ENCODE measurements at places on chromosomes 2 and 18.

GRCh38 chr2:236238751-236239150, 25.5 kb downstream of the ASB18 start:
- no peak for DNase-seq

DNA sequence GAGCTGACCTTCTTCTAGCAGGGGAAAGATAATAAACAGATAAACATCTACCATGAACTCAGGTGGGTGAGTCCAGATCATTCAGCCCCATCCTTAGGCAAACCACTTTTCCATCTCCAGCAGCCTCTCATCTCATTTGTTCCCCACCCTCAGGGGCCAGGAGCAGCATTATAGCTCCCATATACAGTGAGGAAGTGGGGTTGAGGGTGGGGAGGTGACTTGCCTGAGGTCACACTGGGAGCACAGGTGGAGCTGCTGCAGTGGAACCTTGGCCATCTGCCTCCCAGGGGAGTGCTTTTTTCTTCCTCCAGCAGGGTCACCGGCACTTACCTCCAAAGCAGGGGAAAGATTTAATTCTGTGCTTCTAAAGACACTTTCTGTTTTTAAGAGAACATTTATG, 212.5 kb upstream of the SMAD2 start:
- DNase-seq = no peak

GRCh38 chr2:138029276-138029675, 65.0 kb downstream of the HNMT start:
- DNase-seq = no peak

DNA sequence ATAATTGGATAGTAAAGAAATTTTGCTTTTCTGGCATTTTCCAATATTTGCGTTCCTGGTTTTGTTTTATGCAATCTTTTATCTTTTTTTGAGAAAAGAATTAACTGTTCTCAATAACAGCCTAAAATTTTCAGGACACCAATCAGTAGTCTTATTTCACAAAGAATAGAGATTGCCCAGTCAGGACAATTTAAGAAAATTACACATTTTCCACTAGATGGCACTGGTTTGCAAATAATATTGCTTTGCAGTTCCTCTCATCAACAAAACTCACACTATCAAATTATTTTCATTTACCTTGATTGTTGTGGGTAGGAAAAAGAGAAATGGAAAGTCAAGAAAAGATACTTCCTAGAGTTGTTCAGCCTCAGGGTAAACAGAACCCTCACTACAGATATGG, 2.4 kb upstream of the RBM45 start:
- DNase-seq = no peak

- DNase-seq = peak; percentile 56
These were observed 1.4 kb upstream of the MBP start for GRCh38 chr18:77133835-77134496.

- no peak for DNase-seq
These were observed 425.9 kb upstream of the SLC8A1 start for GRCh38 chr2:40877734-40878288.

- DNase-seq = peak; percentile 71
These were observed 7.7 kb upstream of the YWHAQ start for GRCh38 chr2:9638532-9638931.

DNA sequence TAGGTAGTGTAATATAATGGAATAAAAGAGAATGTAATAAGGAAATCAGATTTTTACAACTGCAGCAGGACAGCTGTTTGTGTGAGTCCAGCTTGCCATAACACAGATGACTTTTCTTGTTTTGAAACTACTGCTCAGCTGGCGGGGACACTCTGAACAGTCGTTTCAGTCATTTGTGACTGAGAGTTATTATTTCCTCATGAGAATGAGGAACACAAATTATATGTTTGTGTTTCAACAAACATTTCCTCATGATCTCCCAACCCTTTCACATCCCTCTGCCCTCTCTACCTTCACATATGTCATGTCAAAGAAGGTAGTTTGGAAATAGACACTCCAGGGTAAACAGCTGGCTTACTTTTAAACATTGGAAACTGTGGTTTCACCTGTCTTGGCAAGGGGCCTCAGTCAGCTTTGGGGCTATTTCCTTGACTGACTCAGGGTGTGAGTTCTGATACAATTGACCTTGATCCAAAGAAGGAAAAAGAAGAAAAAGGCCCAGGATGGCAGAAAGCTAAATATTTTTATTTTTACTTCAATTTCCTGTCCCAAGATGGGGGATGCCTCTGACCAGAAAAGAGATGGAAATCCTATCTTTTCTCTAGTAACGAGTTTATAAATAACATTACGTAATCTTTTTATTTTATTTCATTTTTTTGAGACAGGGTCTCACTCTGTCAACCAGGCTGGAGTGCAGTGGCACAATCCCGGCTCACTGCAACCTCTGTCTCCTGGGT, 593 bp downstream of the SP140L start:
- DNase-seq = no peak

GRCh38 chr2:20986024-20986939, 57.6 kb downstream of the APOB start:
- DNase-seq = no peak

DNA sequence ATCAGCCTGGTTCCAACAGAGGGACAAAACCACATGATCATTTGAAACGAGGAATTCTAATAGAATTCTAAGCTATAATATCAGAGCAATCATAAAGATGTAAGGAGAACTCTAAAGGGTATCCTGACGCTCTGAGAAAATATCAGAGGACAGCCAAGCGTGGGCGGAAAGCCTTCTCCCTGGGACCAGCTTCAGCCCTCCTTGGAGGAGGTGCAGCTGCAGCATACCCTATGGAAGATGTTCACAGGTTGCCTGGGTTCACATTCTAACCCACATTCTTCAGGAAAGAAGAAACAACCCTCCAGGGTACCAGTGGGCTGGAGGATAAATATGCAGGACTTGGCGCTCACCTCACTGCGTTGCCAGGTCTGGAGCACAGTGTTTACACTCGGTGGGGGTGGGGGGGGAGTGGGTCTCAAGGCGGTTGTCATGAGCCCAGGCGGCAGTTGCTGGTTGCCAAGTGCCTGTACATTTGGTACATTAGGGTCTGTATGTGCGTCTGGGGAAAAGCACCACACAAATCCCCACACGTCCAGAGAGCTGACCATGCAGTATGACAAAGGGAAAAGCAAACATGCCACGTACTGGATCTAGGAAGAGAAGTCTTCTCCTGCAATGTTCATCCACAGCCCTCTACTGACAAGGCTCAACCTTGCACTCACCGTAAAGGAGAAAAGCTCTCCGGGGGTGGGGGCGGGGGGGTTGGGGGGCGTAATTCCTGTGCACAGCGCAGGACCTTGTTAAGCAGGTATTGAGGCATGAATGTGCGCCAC, 80.5 kb downstream of the CDH19 start:
- no peak for DNase-seq

DNA sequence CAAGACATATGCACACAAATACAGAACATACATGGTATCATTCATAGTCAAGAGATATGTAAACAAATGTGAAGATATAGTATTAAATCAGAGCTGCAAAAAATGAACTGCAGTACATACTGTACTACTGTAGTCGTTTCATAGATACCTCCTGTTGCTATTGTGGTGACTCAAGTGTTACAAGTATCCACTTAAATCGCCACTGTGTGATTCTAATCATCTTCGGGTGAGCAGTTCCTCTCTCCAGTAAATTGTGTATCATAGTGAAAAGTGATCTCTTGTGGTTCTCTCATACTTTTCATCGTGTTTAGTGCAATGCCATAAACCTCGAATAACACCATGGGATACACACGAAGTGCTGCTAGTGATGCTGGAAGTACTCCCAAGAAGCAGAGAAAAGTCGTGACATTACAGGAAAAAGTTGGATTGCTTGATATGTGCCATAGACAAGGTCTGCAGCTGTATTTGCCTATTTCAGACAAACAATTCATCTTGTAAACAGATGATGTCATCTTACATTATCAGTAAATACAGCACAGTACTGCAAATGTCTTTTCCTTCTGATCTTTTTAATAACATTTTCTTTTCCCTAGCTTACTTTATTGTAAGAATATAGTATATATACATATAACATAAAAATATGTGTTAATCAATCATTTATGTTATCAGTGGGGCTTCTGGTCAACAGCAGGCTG, 222.2 kb downstream of the BCL11A start:
- no peak for DNase-seq

- peak; percentile 87 for DNase-seq
These were observed at the start of gene ACADL for GRCh38 chr2:210224941-210225672. Gene ACADL, minus strand, starts transcription at chr2:210225447. Its CDS starts 184 bp downstream, at chr2:210225263.

GRCh38 chr2:55054106-55054875, 4.0 kb upstream of the RTN4 start:
- no peak for DNase-seq

DNA sequence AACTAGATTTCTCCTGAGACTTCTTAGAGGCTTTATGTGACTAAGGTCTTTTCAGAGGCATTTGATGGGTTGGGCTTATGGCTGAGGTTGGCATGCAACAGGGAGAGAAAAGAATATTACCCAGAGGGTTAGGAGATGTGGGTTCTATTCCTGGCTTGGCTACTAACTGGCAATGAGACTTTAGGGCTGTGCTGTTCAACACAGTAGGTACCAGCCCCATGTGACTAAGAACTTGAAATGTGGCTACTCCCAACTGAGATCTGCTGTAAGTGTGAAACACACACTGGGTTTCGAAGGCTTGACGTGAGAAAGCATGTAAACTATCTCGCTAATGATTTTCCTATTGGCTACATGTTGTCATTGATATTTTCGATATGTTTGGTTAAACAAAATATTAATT, 324.9 kb upstream of the SLC14A2 start:
- DNase-seq = no peak

DNA sequence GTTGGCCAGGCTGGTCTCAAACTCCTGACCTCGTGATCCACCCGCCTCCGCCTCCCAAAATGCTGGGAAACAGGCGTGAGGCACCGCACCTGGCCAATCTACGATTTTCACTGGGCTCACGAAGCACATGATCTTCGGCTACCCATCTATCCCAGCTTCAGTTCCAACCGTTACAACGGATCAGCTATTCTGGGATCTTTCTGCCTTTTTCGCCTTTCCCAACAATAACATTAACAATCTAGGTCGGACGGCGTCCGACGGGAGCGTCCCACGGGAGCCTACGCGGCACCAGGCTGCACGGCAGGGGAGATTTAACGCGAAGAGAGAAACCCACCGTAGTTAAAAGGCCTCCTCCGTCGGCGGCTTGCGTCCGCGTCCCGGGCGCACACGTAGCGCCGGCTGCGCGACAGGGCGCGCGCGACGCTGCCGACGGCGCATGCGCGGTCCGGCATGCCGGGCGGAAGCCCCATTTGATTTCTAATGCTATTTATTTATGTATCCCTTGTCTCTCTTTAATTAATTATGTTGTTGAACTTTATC, at the start of gene MSL3B:
Gene MSL3B, minus strand, starts transcription at position 394 of the 540 bp plus-strand sequence.
- peak; percentile 54 for DNase-seq

GRCh38 chr18:52907543-52908308, 567.7 kb downstream of the DCC start:
- DNase-seq = no peak

DNA sequence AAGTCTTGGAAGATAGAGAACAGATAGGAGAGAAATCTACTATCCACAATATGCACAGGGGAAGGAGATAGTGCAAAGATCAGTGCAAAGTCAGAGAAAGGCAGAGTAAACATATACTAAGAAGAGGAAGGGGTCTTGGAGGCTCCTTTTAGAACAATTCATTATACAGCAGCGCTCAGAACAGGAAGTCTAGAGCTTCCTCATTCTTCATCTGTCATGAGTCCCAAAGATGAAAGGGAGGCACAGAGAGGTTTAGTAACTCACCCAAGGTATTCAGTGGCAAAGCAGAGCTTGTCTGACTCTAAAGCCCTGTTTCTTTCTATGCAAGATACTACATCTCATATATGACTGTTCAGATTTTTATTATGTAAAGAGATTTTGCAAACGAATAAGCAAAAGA, 1.4 kb downstream of the SP110 start:
- DNase-seq = no peak

GRCh38 chr2:241031436-241032165, 33.2 kb downstream of the SNED1 start:
- DNase-seq = no peak

DNA sequence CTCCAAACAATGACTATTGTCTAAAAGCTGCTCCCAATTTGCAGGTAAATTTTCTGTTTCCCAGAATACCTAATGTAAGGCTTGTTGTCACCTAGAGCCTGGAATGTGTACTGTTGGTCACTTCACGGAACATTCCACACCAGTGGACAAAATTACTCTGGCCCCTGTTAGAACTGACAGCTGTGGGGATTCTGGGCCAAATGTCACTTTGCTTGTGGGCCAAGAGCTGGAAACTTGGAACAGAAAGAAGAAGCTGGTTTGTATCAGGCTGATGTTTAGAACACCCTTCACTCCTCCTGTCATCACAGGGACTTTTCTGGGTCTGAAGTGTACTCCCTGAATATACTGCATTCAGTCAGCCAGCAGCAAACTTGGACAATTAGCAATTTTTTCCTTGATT, 495.6 kb upstream of the SYT4 start:
- no peak for DNase-seq

DNA sequence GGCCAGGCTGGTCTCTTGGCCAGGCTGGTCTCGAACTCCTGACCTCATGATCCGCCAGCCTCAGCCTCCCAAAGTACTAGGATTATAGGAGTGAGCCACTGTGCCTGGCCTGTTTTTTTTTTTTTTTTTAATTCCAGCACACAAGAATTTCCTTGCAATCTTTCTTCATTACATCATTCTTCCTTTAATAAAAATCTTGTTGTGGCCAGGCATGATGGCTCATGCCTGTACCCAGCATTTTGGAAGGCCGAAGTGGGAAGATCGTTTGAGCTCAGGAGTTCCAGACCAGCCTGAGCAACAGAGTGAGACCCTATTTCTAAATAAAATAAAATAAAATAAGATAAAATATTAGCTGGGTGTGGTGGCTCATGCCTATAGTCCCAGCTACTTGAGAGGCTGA, 21.4 kb upstream of the PLEKHM3 start:
- DNase-seq = no peak

GRCh38 chr2:162085090-162085891, 11.3 kb upstream of the DPP4 start:
- no peak for DNase-seq

DNA sequence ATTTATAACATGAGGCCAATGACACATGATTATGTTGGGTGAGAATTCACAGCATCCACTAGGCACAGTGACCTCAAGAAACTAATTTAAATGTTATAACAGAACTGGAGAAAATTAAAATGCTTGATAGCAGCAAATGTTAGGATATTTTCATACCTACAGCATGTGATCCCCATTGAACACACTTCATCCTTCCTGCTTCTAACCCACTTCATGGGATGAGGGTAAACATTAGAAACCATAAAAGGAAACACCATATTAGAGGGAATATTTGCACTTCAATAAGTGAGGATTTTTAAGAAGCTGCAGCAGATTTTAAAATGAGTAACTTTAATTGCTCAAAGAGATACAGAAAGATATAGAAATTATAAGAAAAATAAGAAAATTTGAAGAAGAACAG, 117.1 kb downstream of the FSHR start:
- no peak for DNase-seq

- DNase-seq = no peak
These were observed 492.8 kb upstream of the RAB12 start for GRCh38 chr18:8116341-8117005.

Measured in body of pancreas (tissue), 4 donors.